ENCODE measurements at places on chromosomes 7 and 10.

- DNase-seq: no peak
These were observed 6.2 kb downstream of the TNRC18 start for GRCh38 chr7:5417106-5418071.

DNA sequence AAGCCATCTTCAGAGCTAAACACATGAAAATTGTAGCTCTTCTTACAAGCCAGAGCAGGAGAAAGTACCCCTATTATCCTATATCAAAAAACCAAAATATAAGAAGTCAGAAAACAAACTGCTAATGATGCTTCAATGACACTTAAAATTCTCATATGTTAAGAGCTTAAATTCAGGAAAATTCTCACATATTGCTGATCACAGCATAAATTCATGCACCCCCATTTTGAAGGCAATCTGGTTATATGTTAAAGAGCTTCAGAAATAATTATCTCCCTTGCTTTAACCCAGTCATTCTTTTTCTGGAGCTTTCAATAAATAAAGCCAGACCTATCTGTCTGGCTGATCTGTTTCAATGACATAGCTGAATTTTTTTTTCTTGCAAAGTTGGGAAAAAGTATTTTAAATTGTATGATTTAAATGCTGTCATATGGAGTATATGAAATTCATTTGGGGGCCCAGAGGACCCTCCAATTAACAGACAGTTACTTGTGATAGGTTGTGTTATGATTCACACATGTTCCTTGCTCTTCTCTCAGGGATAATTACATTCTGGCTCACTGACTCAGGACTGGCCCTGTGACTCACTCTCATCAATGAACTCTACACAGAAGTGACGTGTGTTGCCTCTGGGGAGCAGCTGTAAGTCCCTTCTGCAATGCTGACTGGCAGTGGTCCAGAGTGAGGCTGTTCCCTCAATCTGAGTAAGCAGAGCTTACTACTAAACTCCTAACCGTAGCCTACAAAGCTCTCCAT, 85.2 kb downstream of the HGF start:
- DNase-seq: peak; percentile 90

GRCh38 chr10:11553773-11554381, 57.6 kb downstream of the USP6NL start:
- no peak for DNase-seq

GRCh38 chr7:133975130-133975529, 152.0 kb upstream of the LRGUK start:
- DNase-seq: no peak

GRCh38 chr10:86068231-86069054, 298.2 kb downstream of the GRID1 start:
- DNase-seq: no peak

DNA sequence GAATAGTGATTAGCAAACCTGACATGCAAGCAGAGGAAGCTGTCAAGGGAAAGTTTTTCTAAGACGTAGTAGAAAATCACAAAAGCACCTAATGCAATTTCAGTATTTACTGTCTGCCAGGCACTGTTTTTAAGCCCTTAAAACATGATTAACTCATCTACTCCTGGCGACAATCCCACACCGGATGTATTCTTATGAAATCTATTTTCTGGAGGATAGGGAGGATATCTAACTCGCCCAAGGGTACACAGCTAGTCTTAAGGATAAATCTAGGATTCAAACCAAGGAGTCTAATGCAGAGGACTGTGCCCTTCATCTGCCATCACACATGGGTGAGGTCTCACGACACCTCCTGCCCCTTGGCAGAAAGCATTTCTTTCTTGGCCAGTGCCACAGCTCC, 47.8 kb upstream of the FIGNL1 start:
- DNase-seq: no peak

DNA sequence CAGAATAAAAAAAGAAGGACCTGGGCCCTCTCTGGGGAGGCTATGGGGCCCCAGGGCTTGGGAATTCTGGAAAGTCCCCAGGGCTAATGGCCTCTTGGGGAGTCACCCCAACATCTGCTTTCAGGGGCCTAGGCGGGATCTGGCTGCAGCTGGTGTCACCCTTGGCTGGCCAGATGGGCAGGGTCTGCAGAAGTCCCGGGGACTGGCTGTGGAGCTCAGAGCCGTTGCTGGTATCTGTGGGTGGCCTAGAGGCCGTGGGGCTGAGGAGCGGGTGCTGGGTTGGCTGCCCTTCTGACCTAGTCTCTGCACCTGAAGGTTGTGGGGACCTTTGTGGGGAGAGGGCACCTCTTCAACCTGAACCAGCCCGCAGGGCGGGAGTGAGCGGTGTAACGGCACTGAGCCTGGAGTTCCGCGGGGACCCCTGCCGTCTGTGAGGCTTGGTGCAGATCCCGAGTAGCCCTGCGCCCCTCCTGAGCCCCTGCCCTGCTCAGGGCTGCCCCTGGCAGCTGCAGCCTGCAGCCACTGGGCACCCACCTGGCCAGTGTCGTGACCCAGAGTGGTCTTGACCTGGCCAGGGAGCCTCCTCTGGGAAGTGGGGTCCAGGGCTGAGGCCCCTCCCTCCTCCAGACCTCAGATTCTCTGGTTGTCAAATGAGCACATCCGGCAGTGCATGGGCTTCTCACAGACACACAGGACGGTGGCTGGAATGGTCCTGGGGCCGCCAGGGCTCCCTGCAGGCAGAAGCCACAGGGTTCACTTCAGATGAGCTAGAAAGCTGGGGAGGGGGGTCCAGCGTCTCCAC, 51.5 kb downstream of the UNCX start:
- no peak for DNase-seq

DNA sequence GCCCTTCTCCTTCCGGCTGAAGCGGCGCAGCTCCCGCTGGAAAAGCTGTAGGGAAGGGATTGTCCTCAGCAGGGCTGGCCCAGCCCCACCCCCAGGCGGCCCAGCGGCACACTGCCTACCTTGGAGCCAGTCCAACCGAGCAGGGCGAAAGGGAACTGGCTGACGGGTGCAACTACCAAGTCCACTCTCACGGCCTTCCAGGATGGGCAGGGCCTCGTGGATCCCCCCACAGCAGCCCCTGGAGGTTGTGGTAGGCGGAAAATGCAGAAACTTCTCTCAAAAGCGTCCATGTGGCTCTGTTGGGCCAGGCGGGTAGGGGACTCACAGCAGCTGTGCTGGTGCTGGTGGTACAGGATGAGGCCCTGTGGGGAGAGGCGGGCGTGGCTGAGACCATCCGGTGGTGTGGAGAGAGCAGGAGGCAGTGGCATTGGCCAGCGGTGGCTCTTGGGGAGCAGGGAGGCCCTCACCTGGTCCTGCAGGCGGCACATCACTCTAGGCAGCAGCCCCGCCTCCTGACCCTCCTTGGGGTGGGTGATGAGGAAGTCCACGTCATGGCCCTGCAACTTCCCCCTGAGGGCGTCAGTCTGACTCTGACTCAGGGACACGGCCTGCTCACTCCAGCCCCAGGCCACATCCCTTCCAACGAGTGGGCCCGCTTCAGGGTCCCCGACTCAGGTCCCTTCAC, 8.4 kb upstream of the PGAM2 start:
- no peak for DNase-seq

DNA sequence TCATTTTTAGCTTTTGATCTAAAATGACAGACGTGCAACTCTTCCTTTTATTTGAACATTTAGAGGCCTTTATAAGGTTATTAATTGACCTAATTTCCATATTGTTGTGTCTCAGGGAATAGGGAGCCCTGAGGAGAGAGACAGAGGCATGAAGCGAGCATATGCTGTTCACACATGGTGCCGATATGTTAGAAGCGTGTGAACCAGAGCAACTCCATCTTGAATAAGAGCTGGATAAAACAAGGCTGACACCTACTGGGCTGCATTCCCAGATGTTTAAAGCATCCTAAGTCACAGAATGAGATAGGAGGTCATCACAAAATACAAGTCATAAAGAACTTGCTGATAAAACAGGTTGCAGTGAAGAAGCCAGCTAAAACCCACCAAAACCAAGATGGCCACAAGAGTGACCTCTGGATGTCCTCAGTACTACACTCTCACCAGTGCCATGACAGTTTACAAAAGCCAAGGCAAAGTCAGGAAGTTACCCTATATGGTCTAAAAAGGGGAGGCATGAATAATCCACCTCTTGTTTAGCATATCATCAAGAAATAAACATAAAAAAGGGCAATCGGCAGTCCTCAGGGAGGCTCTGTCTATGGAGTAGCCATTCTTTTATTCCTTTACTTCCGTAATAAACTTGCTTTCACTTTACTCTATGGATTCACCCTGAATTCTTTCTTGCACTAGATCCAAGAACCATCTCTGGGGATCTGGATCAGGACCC, 80.1 kb downstream of the SEC61G start:
- DNase-seq: no peak

DNA sequence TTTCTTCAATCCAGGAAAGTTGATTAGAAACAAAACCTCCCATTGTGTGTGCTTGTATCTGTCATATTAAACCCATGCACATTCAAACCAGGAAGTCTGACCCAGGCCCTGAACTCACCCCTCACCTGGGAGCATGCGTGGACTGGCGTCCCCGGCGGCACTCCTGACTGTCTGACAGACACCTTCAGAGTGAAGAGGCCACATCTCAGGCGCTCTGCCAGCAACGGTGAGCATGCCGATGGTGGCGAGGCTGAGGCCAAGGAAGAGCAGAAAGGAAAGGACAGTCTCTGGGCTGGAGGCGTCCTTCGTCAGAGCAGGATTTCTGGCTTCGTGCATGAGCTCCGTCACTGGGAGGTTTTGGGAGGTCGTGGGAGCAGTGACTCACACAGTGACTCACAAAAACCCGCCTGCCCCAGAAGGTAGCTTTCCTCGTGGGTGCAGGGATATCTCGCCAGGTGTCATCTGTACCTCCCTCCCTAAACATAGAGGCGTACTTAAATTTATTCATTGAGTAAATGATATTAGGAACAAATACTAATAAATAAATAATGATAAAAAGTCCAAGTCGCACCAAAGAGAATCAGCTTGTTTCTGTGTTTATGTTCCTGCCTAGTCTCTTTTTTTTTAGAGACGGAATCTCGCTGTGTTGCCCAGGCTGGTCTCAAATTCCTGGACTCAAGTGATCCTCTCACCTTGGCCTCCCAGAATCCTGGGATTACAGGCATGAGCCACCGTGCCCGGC, 13.5 kb downstream of the IQCE start:
- DNase-seq: no peak

Data from NCI-H1105 treated with DMSO at 0.1 percent for 48 hours (cell line).